Heart right ventricle (tissue), 16 donors: ENCODE measurements at places on chromosomes 3 and 15. TPM values are rescaled to one million over a fixed set of nuclear protein-coding genes. Genes with fewer than 3 reads are reported as not detected.
A peak's percentile ranks its signal among the peaks of the same experiment; 100 is the strongest.

ADAMTS17 gene
- 0.47 TPM for total RNA-seq

DUOXA2 gene
- total RNA-seq: not detected

GRCh38 chr3:139388821-139389551, 461 bp downstream of the COPB2 start:
- DNase-seq: no peak

MUC13 gene
- total RNA-seq: not detected

RARRES1 gene
- 99.0 TPM for total RNA-seq

DNA sequence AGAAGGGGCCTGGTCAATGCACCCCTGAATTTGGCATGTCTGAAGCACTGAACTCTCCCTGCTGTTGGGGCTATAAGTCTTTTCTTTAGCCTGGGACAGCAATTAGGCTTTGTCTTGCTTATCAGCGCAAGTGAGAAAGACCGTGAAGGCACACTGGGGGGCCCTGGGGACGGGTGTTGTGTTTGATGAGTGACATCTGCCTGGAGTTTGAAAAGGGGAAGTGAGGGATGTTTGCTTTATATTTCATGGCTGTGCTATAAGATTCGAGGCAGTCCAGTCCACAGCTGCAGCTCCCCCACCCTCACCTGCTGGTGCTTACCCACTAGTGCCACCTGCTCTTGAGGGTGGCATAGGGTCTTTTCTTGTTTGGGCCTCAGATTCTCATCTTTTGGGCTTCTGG, 44.8 kb downstream of the CEMIP start:
- no peak for DNase-seq

- DNase-seq: no peak
Measured at GRCh38 chr15:40584191-40584590, 9.9 kb upstream of the KNL1 start.

DNA sequence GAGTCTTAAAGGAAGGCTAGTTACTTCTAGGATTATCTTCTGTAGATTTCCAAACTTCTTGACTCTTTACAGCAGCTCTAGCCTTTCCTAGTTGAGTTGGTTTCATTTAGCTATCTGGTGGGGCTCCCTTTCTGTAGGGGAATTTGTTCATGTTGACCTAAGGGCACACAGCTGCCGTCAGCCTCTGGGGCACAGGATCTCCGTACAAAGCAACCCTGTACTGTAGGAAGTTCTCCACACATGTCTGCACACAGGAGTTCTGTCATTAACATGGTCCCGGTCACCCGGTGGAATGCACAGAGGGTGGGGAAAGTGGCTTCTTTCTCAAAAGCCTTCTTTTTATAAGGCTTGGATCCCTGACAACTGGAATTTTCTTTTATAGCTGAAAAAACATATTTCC, 88.7 kb upstream of the TNIK start:
- no peak for DNase-seq

DUOX1 gene
- 0.24 TPM for total RNA-seq

SPINK8 gene
- total RNA-seq: not detected

GRCh38 chr15:31297575-31298456, 28.8 kb upstream of the KLF13 start:
- no peak for DNase-seq

SLC28A1 gene
- total RNA-seq: 0.26 TPM

CDCP1 gene
- 0.18 TPM for total RNA-seq

DNA sequence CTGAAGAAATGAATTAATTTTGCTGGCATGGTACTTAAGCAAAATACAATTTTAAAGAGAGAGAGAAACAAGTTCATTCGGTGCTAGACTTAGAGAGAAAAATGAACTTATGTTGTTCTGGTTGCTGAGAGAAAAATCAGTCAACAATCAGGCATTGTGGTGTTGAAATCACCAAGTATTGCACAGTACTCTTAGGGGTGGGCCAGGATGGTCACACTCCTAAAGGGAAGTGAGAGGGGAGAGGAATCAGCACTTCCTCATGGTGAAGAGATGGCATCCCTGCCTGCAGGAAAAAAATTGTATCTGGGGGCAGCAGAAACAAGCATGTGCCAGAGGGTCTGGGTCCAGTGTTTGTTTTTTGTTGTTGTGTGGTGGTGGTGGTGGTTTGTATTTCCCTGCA, 7.0 kb upstream of the DMXL2 start:
- no peak for DNase-seq

DNA sequence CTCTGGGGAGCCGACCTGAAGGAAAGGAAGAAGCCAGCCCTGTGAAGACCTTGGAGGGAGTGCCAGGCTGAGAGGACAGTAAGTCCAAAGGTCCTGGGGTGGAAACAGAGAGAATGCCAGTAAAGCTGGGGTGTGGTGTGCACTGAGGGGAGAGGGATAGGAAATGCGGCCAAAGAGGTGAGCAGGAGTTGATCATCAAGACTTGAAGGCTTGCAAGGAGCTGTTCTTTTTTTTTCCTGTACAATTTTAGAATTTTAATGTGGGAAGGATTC, 73.8 kb downstream of the SYNPR start:
- no peak for DNase-seq

SLC35G2 gene
- total RNA-seq: 3.6 TPM

DNA sequence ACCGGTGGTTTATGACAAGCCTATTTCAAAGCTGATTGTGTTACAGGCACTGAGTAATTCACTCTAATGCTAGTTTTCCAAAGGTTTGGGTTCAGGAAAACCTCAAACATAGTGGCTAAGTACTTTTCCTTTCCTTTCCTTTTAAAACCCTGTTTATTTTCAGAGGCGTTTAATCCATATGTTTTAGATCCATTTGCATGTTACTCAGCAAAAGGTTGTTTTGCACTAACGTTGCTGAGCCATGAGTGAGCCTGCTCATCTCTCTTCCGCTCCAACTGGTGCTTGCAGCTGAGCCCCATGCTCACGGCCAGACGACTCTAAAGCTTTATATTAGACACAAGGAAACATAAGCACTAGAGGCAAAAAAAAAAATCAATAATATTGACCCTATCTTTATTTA, 9.4 kb downstream of the CEMIP start:
- no peak for DNase-seq

GRCh38 chr3:31462050-31462569, 70.6 kb upstream of the STT3B start:
- no peak for DNase-seq

SNAPC5 gene
- total RNA-seq: 33.3 TPM

LRCH3 gene
- 24.8 TPM for total RNA-seq

GRCh38 chr3:121542924-121543323, 2.9 kb downstream of the POLQ start:
- DNase-seq: no peak

- DNase-seq: no peak
Measured at GRCh38 chr15:78018946-78019644, 58.4 kb downstream of the TBC1D2B start.

GRCh38 chr3:13543253-13543652, 5.7 kb upstream of the FBLN2 start:
- peak; percentile 67 for DNase-seq

- DNase-seq: no peak
Measured at GRCh38 chr15:81291916-81292522, 31.9 kb downstream of the STARD5 start.

MLF1 gene
- total RNA-seq: 200 TPM

ASB14 gene
- total RNA-seq: 17.1 TPM

- no peak for DNase-seq
Measured at GRCh38 chr3:116963802-116964201, 254.2 kb downstream of the TUSC7 start.

GRCh38 chr15:96583671-96584070, 253.2 kb downstream of the NR2F2 start:
- DNase-seq: no peak

DNA sequence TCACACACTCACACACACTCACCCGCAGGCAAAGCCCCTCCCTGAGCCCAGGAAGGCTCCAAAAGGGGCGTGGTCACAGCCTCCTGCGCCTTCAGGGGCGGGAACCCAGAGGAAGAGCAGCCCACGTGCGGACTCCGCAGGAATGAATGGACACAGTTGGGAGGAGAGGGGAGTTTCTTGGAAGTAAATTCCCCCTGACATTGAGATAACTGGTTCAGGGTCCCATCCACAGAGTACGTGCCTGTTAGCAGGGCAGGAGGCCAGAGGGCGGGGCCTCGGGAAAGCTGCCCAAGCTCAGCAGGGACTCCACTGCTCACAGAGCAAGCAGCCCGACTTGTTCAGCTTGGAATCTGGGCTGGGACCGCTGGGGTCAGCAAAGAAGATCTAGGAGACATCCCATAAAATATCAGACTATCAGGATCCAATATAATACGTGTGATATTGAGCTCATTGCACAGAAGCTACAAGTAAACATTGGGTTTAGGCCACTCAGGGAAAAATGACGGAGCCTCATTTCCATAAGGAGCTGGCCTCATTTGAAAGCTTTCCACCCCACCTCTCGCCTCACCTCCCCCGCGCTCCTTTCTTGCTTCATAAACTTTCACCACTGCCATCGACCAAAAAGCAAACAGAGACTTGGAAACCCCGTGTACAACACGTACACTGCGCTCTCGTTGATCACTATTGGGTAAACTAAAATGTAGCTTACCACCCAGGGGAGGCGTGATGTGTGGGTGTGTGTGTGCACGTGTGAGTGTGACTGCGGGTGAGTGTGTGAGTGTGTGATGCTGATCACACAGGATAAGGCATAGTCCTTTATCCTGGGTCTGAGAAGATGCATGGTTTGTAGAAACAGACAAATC, 36.0 kb downstream of the TM2D3 start:
- DNase-seq: peak; percentile 58

GRCh38 chr3:43559961-43560360, 61.9 kb downstream of the ANO10 start:
- no peak for DNase-seq

DNA sequence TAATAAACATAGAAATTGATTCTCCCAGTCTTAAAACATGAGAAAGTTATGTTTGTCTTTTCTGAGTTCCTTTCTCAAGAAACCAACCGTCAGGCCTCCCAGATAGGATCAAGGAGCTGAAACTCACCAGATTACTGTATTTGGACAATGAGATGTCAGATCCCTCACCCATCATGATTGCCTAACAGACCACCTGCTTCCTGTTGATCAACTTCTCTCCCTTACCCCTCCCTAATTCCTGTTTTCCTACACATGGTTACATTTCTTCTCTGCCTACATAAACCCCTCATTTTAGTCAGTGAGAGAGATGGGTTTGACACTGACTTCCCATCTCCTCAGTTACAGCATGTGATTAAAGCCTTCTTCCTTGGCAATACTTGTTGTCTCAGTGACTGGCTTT, 917.5 kb downstream of the FHIT start:
- no peak for DNase-seq

GOLGA6L24 gene
- not detected for total RNA-seq

DNA sequence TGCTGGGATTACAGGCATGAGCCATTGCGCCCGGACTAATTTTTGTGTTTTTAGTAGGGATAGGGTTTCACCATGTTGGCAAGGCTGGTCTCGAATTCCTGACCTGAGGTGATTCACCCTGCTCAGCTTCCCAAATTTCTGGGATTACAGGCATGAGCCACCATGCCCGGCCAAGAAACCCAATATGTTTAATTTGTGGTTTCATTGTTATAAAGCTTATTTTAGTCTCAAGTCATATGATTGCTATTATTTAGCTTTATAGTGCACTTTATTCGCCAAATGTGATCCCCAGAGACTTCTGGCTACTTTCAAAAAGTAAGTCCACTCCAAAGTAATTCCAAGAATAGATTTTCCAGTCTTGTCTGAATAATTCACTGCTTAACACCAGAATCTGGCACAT, 19.3 kb upstream of the SLC4A7 start:
- no peak for DNase-seq

- no peak for DNase-seq
Measured at GRCh38 chr3:67463656-67464055, 190.8 kb downstream of the SUCLG2 start.

PTH1R gene
- 6.1 TPM for total RNA-seq

DNA sequence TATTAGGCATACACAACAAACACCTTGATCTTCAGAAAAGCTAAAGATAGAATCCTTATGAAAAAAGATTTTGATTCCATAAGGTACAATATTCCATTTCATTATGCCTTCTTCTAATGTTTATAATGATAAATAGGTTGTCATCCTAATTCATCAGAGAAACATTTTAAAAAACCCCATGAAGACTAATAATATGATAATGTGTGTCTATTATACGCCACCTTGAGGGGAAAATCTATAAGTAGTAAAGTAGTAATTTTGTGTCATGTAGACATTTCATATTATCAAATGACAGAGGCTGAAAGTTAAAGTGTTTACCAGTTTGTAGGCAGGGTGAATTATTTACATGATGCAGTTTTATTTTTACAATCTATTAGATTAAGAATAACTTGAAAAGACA, 524.3 kb downstream of the GBE1 start:
- DNase-seq: no peak

DNA sequence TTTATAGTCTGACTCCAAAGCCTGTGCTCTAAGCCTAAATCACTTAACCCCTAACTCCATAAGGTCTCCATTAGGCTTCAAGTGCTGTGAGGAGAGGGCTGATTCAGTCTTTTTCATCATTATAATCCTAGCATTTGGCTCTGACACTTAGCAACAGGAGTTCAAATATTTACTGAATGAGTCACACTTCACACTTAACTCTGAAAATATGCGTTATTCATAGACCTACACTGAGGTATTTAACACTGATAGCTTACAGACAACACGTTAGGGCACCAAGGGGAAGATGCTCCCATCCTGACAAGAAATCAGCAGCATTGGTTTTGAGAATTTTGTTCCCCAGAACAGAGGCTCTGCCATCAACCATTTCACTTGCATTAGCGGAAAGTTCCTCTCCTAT, 53.5 kb downstream of the MSL2 start:
- DNase-seq: no peak

- no peak for DNase-seq
Measured at GRCh38 chr3:41711651-41712050, 250.3 kb downstream of the ULK4 start.

ZMYND10 gene
- total RNA-seq: not detected

DNA sequence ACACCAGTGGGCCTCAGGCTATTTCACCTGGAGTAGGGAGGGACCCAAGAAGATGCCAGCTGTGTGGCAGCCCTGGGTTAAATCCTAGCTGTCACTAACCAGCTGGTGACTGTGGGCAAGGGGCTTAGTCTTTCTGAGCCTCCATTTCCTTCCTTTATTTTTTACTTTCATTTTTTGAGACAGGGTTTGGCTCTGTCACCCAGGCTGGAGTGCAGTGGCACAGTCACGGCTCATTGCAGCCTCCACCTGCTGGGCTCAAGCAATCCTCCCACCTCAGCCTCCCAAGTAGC, 108.0 kb upstream of the SMAD3 start:
- DNase-seq: no peak

DNA sequence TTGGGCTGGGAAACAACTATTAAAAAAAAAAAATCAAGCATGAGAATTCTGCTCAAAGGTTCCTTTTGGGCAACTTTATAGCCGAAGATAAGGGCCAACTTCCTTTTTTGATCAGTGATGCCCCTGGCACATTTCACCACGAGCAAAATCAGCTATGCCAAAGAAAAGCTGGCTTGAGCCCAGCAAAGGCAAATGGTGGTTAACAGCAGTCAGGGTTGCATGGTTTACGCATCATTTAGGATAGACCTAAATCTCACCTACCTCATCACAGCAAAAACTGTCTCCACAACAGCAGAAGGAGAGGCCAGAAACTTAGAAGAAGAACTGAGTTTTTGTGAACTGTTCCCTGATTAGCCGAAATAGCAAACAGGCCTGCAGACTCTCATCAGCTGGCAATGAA, 220.1 kb upstream of the CDIN1 start:
- DNase-seq: no peak

GRCh38 chr3:59052803-59053411, 3.1 kb upstream of the CFAP20DC start:
- DNase-seq: no peak
